ENCODE measurements at places on chromosomes 6 and 20. TPM values are rescaled to one million over a fixed set of nuclear protein-coding genes. Genes with fewer than 3 reads are reported as not detected.

SYCP2L gene
- total RNA-seq: not detected

FKBP1C gene
- total RNA-seq: 0.40 TPM

CLDN20 gene
- not detected for total RNA-seq

PDYN gene
- not detected for total RNA-seq

BTNL2 gene
- not detected for total RNA-seq

MUC21 gene
- total RNA-seq: not detected

DNA sequence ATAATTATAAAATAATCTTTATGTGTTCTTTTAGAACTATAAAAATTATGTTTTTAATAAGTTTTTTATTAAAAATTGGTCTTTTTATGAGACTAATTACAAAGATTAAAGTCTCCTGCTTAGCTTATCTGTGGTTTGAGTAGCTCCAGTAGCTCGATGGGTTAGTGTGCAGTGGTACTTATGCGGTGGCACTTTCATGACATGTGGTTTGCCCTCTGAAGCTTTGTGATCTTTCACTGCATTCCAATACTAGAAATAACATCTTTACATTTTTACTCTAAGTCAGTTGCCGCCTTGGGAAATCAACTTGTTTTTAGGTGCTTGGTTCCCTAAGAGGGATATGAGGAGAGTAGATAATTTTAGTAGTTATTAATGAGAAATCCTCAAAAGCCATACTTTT, 699.5 kb upstream of the FLRT3 start:
- no peak for DNase-seq

GRCh38 chr6:15796844-15797243, 134.0 kb upstream of the DTNBP1 start:
- no peak for DNase-seq

DNA sequence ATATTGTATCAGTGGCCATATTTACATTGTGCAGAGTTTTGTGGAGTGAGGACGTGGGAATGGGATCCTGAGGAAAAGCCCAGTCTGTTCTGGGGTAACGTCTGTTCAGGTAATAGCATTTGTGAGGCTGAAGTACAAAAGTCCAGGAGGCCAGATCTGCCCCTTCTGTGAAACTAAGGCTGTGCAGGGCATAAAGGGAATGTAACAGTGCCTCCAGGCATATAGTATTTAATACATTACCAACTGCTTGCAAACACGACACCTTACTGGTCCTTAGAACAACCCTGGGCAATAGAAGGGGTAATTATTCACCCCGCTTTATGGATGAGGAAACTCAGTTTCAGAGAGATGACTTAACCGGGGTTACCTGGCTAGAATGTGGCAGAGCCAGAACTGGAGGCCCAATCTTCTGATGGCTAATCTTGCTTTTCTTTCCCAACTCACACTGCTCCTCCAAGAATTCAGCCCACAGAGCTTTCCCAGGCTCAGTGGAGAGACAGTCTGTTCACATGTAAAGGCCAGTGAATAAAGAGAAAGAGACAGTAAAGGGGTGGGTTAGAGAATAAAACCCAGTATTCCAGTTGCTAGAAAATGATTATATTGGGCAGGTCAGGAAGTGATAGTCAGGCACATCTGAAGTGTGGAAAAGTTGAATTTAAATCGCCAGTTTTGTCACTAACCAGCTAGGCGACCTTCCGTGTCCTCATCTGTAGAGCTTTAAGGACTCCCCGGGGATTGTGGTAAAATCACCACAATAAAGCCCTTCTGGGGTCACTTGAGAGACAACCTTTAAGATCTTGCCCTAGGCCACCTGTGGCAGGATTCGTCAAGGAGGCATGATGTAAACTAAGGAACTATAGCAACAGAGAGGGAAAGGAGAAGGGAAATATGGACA, 280.7 kb upstream of the CITED2 start:
- no peak for DNase-seq

GRCh38 chr6:127118298-127119101, at the start of gene RSPO3:
Gene RSPO3, plus strand, starts transcription at chr6:127118671. Its CDS starts 522 bp downstream, at chr6:127119193.
- DNase-seq: no peak

GRCh38 chr6:13302751-13303667, 25.3 kb downstream of the TBC1D7 start:
- peak; percentile 92 for DNase-seq

- no peak for DNase-seq
Observed at GRCh38 chr6:82251942-82252341, 4.4 kb upstream of the IBTK start.

GRCh38 chr20:59939052-59939878, 840 bp downstream of the PPP1R3D start:
- no peak for DNase-seq

Data from pulmonary artery endothelial cell (primary cell).